Airway epithelial cell (primary cell): ENCODE measurements at places on chromosomes 3 and 15. TPM values are rescaled to one million over a fixed set of nuclear protein-coding genes. Genes with fewer than 3 reads are reported as not detected.

Gene TNNC1
- total RNA-seq = 0.23 and 0.85 TPM in 2 replicates

Gene GOLGA6L7
- not detected in 2 replicates for total RNA-seq

Gene VEPH1
- total RNA-seq = under 0.01 and 0.49 TPM in 2 replicates

Gene PARP15
- 0.07 and 0.19 TPM in 2 replicates for total RNA-seq

Gene MME
- total RNA-seq = 12.8 and 13.5 TPM in 2 replicates

Gene GOLGA8J
- total RNA-seq = not detected in 2 replicates

Gene LRRC3B
- not detected in 2 replicates for total RNA-seq

Gene LAMB2
- total RNA-seq = 112 and 135 TPM in 2 replicates

Gene SLC28A1
- total RNA-seq = not detected in 2 replicates

Gene CCNL1
- 55.2 and 65.4 TPM in 2 replicates for total RNA-seq

Gene WDR6
- 64.4 and 65.5 TPM in 2 replicates for total RNA-seq

Gene MASP1
- total RNA-seq = not detected in 2 replicates

Gene STRA6
- 0.28 and 0.79 TPM in 2 replicates for total RNA-seq

Gene DCBLD2
- 74.5 and 86.6 TPM in 2 replicates for total RNA-seq

Gene PLCL2
- total RNA-seq = 0.46 and 0.85 TPM in 2 replicates

Gene UBA5
- 30.6 and 55.4 TPM in 2 replicates for total RNA-seq

Gene TMEM158
- 6.0 and 8.8 TPM in 2 replicates for total RNA-seq

Gene RYR3
- total RNA-seq = under 0.01 TPM in 1 of 2 replicates, not detected in the other

Gene SATB1
- 2.1 and 6.0 TPM in 2 replicates for total RNA-seq

Gene ATP10A
- 0.42 and 0.60 TPM in 2 replicates for total RNA-seq

Gene SLC9A9
- 1.8 and 4.2 TPM in 2 replicates for total RNA-seq

Gene AQR
- total RNA-seq = 17.1 and 19.0 TPM in 2 replicates

Gene ARHGEF26
- total RNA-seq = 2.6 and 2.8 TPM in 2 replicates

Gene TRH
- not detected in 2 replicates for total RNA-seq
